ENCODE measurements at places on chromosomes 2 and 18. TPM values are rescaled to one million over a fixed set of nuclear protein-coding genes. Genes with fewer than 3 reads are reported as not detected.
A peak's percentile ranks its signal among the peaks of the same experiment; 100 is the strongest.

C2orf81 gene
- 0.56 TPM for total RNA-seq

- ATAC-seq, result no peak
Measured at GRCh38 chr2:96526101-96526591, 10.4 kb upstream of the ARID5A start.

LPIN1 gene
- total RNA-seq, result 33.6 TPM

DNA sequence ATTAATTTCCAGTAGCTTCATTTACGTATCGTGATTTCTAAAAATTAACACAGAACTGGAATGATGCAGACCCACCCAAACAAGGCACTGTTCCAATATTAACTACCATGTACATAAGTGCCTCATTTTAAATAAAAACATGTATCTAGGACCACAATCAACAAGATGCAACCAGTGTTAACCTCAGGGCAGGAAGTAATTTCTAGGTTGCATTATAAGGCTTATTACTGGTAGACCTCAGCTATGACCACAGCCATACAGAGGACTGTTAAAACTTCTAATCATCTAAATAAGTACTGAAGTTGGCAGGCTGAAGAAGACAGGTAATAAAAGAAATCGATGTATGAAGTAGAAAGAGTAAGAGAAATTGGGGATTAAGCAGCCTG lies 262.9 kb downstream of the HDAC4 start:
- ATAC-seq, result no peak

REG3A gene
- total RNA-seq, result not detected

SPATA3 gene
- not detected for total RNA-seq

DNA sequence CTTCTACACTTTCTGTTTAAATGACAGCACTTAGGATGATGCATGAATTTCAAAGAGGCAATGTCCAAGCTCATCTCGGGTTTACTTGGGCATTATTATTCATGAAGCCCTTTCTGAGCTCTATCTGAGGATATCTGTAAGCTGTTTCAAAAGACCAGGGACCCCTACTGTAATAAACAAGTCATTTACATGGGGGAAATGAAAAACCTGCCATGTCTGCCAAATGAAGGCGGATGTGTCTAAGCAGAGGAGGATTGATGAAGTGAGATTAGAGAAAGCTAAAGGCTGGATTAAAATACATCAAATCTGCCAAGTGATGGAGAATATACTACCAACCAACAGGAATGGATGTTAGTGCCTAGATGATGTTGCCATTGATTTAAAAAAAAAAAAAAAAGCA lies 64.5 kb downstream of the SUCLG1 start:
- ATAC-seq, result no peak

TMEM150A gene
- total RNA-seq, result 7.9 TPM

FAM124B gene
- 0.36 TPM for total RNA-seq

TSPYL6 gene
- total RNA-seq, result not detected

TMEM169 gene
- 0.04 TPM for total RNA-seq

DNA sequence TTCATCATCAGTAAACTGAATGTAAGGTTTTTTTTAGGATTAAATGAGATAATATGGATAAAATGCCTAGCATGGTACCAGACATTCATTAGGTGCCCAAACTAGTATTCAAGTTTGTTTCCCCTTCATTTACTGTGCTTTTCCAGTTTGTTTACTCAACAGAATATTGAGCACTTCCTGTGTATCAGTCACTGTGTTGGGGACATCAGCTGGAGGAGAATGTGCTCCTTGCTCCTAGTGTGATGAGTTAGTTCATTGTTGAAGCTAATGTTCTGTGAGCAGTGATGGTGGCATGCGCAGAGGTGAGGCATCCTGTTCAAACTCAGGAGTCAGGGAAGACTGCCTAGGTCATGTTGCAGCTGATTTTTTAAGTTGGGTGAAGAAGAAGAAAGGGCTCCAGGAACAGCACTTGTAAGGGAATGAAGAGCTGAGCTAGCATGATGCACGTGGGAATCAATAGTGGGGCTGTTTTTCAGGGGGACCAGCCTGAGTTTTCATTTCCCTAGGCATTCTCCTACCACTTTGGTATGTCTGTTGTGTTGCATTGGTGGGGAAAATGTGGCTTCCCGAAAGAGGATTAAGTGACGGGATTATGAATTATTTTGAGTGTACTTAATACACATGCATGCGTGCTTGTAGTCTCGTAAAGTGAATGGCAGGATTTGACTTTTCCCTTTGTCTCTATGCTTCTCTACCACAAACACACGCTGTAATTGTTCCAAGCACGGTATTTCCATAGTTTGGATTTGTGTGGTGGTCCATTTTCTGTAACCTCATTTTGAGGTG lies 23.7 kb downstream of the TTLL4 start:
- no peak for ATAC-seq

SP110 gene
- total RNA-seq, result 9.1 TPM

- no peak for ATAC-seq
Measured at GRCh38 chr2:160331258-160332025, 131.4 kb upstream of the ITGB6 start.

GRCh38 chr2:102025016-102025501 lies 33.3 kb downstream of the IL1R2 start:
- ATAC-seq, result no peak

GRCh38 chr18:52950155-52950554 lies 610.2 kb downstream of the DCC start:
- no peak for ATAC-seq

GRCh38 chr2:159300586-159300985 lies 14.1 kb upstream of the WDSUB1 start:
- ATAC-seq, result peak; percentile 43

DNA sequence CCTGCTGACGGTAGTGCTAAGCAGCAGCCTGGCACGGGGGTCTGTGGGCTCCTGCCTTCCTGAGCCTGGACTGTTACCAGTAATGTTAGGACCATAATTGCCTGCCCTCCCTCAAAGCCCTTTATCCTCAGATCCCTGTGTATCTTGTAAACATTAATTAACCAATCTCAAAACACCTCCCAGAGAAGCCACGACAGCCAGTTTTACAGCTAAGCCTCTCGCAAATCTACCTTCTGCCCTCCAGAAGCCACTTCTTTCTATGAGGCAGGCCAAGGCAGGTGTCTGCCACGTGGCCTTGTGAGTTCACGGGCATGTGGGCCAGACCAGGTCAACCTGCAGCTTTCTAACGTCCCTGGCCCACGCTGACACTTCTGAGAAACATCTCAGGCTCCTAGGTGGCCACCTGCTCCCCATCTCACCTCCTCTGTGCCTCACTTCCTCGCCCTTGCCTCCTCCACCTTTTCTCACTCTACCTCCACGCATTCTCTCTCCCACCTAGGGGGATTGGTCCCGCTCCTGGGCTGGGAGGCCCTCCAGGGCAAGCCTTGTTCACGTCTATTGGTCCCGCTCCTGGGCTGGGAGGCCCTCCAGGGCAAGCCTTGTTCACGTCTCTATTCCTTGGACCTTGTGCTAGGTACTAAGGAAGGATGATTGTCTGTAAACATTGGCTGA lies 64.3 kb downstream of the EDAR start:
- ATAC-seq, result no peak

DNA sequence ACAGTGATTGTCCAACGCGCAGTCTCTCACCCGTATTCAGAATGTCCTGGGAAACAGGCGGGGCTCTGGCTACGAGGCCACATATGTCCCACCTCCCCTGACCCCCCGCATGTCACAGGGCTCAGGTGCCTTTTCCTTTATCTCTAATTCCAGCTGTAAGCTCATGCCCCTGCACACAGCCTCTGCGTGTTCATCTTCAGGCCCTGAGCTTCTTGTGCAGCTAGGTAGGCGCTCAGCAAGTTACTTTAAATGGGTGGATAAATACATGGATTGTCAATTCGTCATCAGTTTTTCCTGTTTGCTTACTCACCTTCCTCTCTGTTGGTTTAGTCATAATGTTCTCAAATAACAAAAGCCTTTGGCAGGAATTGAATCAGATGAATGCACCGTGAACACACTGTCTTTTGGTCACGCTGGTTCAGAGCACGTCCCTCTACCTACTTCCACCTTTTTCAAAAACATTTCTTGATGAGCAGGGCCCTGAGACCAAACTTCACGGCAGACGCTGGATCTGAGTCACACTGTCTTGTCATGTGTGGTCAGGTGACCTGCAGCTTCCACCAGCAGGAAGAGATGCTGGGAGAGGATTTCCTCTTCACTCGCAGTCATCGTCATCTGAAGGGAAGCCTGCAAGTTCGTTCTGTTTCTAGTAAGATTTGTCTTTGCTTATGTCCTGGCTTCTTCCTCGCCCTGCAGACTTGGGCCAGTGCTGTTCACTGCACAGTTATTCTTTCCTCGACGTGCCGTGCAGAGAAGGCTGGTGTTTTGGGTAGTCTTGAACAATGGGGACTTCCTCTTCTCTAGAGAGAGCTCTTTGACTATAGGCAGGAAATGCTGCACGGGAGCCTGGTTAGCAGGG lies 138.1 kb downstream of the PTGR3 start:
- peak; percentile 95 for ATAC-seq

DNA sequence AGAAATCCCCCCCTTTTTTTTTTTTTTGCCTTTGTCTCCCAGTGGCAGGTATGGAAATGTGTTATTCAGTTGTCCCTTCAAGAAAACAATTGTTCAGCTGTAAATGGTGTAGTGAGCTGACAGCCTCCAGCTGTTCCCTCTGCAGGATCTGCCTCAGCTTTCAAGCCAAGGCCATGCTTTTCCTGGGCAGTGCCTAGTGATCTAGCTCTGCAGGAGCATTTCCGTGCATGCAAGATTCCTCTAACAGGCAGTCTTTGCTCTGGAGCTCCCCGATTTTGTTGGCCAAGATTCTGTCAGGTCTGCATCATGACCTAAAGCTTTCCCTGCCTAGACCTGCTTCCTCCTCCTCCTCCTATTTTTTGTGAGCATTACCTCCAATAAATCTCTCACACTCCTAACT lies 300.7 kb upstream of the UBE2E3 start:
- ATAC-seq, result peak; percentile 83

- no peak for ATAC-seq
Measured at GRCh38 chr2:121412349-121412748, 118.3 kb upstream of the RNU4ATAC start.

- ATAC-seq, result no peak
Measured at GRCh38 chr2:15556311-15556930, 4.7 kb downstream of the NBAS start.

GRCh38 chr2:204109681-204110080 lies 173.1 kb downstream of the ICOS start:
- ATAC-seq, result no peak

GRCh38 chr2:6885968-6886367 lies 8.4 kb downstream of the RSAD2 start:
- no peak for ATAC-seq

DLX1 gene
- not detected for total RNA-seq

STARD6 gene
- not detected for total RNA-seq

GRCh38 chr2:127585270-127585807 lies 49.9 kb downstream of the MYO7B start:
- no peak for ATAC-seq

ITGB1BP1 gene
- 53.8 TPM for total RNA-seq

- no peak for ATAC-seq
Measured at GRCh38 chr2:10005461-10006235, 37.7 kb upstream of the KLF11 start.

DNA sequence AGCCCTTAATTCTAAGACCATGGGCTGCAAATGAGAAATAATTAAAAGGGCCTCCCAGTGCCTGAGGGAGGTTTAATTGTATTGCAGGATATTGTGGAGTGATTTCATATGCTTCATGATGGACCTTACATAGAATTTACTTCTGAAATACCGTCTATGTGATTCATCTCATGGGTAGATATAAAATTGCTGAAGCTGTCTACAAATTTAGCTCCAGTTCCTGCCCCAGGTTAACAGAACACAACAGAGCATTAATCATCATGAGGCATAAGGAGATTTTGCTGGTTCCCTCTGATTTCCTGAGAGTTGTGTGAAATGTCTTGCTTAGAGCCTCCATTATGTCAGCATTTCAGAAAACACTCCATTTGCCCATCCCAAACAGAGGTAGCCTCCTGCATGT lies 770 bp downstream of the UPP2 start:
- ATAC-seq, result no peak

GRCh38 chr2:9538000-9538507 lies 17.6 kb downstream of the ADAM17 start:
- peak; percentile 43 for ATAC-seq

GRCh38 chr2:218422403-218423086 lies 3.6 kb downstream of the VIL1 start:
- peak; percentile 7 for ATAC-seq

DNA sequence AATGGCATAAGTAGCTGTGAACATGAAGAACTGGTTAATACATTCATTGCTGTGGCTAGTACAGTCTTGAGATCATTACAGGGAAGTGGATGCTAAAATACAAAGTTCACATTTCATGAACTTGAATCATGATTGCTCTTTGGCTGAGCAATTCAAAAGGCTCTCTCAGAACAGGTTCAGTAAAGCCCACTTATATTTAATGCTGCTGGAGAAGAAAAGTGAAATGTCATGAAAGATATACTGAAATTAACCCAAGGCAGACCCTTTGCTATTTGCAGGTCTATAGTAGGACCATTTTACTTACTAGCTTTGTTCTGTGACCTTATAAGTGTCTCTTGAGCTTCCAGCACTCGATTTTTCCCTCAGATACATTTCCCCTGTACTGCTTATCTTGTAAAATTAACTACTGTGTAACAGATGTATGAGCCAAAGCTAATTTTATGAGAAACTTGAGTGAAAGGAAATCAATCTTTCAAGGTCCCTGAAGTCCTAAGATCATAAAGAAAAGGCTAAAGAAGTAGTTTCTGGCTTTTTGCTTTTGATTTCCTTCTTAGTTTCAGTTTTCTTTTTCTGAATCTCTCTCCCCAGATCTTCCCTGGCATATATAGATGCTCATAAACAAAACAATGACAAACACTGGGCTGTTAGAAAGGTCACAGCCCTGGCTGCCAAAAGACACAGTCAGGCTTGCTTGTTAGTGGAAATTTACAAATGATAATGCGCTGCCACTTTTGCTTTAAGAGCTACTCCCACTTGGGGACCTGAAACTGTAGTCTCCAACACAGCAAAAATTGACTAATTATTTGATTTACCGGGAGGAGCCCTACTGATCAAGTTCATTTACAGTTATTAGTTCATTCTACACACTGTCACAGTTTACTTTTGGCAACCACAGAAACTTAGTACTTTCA lies 132.7 kb upstream of the XPO1 start:
- ATAC-seq, result peak; percentile 86

CLASP1 gene
- total RNA-seq, result 31.0 TPM

COL6A3 gene
- total RNA-seq, result 23.0 TPM

- ATAC-seq, result no peak
Measured at GRCh38 chr18:62164855-62165487, 21.9 kb downstream of the PIGN start.
